Activated CD8-positive, alpha-beta memory T cell treated with anti-CD3 and anti-CD28 coated beads, Interleukin-2, amount 50 U/mL, for 4 hours (primary cell): ENCODE measurements at places on chromosomes 2 and 18.

DNA sequence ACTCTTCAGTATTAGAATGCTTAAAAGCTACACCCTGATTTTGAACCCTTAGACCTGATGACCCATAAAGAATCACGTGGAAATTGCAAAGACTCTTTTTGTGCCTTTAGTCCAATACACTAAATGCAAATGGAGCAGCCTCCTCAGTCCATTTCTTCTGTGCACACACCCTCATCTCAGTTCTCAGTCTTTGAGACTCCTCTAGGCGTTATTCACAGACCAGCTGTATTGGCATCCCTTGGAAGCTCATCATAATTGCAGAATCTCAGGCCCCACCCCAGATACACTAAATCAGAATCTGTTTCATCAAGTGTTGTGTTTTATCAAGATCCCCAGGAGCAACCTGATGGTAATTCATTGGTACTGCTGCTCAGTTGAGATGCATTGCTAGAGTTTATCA lies 335.0 kb upstream of the ATP5MC3 start:
- DNase-seq = no peak

DNA sequence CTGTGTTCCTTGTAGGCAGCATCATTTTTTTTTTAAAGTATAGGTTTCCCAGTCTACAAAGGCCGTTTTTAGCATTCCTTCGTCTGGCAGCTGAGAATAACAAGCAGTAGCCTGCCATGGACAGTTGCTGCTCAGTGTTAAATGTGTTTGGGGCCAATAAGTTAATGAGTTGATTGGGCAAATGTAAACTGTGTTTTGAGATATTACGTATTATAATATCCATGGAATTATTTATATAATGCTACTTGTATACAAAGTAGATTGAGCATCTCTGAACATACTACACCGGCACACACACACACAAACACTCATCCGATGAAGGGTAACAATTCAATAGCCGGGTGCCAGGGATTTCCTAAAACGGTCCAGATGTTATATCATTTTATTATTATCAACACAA lies 97.2 kb downstream of the IRS1 start:
- DNase-seq = no peak

GRCh38 chr2:172931918-172932520 lies 143.6 kb upstream of the MAP3K20 start:
- peak; percentile 63 for DNase-seq

DNA sequence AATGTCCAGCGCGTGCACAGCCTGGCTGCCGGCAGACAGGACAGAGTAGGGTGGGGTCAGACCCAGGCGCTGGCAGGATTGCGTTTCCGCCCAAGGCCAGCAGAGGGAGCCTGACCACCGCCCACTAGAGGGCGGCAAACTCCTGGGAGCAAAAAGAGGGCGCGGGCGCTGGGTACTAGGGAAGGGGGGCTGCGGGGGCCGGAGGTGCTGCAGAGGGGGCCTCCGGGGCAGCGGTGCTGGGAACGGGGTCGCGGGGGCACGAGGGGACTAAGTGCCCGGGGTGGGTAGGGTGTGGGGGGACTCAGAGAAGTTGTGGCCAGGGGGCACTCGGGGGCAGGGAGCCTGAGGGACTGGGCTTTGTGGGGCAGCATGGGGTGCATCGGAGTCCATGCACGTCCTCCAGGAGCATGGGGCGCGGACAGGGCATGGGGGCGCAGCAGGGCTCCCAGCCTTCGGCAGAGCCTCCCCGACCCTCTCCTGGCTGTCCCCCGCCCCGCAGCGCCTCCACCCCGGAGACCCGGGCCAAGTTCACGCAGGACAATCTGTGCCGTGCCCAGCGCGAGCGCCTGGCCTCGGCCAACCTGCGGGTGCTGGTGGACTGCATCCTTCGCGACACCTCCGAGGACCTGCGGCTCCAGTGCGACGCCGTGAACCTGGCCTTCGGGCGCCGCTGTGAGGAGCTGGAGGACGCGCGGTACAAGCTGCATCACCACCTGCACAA lies 3.2 kb downstream of the TEKT4 start:
- peak; percentile 51 for DNase-seq

DNA sequence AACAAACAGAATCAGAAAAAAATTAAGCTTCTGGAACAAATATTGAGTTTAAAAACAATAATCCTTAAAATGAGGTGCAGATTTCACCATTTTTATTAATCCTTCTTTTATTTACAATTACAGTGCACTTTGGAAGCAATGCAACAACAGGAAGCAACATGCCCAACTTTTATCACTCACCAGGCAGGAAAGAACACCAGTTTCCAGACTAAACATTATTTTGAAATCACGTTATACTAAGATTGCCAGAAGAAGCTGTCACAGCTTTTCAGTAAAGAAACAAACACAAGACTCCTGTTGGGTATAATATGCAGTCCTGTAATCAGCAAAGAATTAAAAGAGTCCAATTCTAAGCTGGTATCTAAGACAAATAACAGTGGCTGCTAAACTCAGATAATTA lies 137.9 kb upstream of the ZC3H15 start:
- no peak for DNase-seq

GRCh38 chr2:85804583-85804982 lies 50.8 kb downstream of the ATOH8 start:
- DNase-seq = no peak

GRCh38 chr18:61199171-61199848 lies 133.9 kb upstream of the CDH20 start:
- no peak for DNase-seq

DNA sequence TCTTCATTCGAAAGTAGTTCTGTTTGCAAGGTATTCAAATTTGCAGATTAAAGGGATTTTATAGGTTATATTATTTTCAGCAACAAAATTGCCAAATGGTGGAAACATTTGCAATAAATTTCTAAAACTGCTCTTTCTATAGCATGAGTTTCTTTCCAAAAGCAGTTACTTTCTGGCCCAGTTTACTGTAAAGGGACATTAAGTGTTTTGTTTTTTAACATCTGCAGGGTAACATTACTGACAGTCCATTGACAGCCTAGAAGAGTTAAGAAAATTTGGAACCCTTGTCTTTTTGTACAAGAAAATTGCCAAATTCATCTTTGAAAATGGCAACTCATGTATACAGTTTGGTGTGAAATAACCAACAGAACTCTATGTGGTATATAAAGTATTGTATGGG lies 375.1 kb downstream of the SETBP1 start:
- no peak for DNase-seq

- DNase-seq = peak; percentile 41
Observed at GRCh38 chr2:121648206-121649148, 785 bp downstream of the CLASP1 start.

GRCh38 chr2:167980439-167980838 lies 267.0 kb downstream of the STK39 start:
- no peak for DNase-seq

- DNase-seq = no peak
Observed at GRCh38 chr2:154589514-154589913, 109.0 kb upstream of the KCNJ3 start.

GRCh38 chr2:38598991-38599295 lies 3.8 kb downstream of the HNRNPLL start:
- DNase-seq = no peak

DNA sequence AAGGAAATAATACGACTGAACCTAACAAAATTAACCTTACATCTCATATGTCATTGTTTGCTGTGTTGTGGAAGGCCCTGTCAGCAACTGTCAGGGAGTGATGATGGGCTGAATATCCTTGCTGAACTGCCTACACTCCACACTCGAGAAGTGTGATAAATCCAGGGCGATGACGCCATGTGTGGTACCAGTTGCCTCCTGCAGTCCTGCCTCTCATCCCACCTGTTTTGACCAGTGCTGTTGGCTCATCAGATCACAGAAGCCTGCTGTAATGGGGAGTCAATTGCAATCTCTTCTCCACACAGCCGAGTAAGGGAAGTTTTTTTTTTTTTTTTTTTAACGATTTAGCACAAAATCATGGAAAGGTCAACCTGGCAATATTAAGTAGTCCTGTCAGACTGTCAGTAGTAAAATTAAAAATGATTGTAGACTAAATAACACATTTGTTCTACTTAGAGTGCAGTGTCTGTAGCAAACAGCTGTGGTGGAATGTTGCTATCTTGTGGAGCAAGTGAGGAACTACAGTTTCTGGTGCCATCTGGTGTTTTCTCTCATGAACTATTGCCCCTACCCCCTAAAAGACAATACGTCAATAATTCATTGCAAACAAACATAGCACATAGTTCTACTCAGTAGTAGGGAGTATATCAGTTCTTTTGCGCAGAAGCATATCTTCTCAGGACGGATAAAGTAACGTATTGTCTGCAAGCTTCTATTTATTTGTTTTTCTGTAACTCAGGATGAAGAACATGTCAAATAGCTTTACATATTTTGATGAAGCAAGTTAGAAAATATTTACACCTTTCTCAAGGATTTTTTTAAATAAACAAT lies 347.6 kb downstream of the CTNNA2 start:
- no peak for DNase-seq

GRCh38 chr2:150978053-150978452 lies 283.6 kb downstream of the RBM43 start:
- DNase-seq = no peak

DNA sequence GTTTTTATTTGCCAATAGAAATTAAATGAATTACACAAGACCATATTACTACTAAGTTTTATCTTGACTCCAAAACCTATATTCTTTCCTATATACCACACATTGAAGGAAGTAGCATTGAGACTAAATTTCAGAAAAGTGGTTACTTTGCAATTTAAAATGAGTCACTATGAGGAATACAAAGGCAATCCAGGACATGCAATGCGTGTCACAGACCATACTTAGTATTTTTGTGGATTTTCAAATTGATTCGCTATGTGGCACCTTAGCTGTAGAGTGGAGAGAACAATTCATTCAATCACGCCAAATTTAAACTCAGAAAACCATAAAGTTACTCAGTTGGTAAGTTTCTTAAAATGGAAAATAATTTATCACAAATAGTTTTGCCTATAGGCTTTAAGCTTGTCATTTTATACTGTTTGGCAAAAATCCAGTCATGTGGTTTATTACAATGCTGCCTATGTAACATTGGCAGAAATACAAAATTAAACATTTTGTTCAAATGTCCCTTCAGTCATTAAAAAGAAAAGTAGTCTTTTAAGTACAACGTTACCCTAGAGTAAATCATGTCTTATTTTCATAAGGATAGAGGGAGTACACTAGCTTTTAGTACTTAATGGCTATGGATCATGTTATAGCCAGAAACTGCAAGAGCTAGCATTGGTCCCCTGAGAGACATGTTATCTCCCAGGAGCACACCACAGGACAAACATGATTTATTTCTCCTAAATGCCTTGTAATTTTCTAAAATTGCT lies 222.8 kb upstream of the CDH7 start:
- DNase-seq = no peak

GRCh38 chr2:164697688-164698461 lies 76.6 kb upstream of the GRB14 start:
- DNase-seq = no peak

DNA sequence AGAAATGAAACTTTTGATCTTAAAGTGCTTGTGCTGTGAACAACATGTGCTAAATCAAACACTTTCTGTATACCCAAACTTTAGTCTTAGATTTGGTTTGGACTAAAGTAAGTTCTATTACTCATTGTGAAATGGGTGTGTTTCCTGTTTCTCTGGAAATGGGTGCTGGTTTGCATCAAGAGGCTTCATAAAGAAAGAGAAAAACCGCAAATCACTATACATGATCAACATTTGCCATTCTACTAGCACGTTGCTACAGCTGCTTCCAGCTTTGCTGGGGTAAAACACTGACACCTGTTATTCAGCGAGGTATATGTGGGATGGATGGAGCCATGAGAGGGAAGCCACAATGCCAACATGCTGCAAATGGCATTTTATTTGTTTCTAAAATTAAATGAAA lies 547.0 kb upstream of the ACVR2A start:
- DNase-seq = no peak

DNA sequence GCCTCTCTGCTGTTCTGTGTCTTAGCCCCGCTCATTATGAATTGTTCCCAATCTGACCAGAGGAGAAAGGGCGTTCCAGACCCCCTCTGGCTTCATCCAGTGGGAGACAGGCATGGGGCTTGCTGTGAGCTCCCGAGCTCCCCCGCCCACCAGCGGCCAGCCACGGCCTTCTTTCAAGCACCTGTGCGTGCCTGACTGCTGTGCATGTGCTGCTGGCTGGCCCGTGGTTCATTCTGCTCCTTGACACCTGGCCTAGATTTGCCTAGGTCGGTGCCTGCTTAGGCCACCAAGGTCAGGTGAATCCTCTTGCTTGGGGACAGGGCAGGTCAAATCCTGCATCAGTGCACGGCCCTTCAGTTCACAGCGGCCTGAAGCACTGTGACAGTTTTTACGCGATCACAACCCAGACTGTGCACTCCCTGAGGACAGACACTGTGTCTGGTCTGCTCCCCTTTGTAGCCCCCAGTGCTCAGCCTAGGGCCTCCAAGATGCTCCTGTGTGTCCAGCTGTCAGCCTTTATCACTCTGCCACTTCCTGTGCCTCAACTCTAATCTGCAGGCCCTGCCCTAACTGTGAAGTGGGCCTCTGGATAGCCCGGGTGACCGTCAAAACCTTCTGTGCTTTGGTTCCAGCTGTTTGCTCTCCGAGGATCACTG lies 3.6 kb upstream of the LPIN1 start:
- no peak for DNase-seq

GRCh38 chr18:56661360-56662062 lies 10.4 kb downstream of the WDR7 start:
- no peak for DNase-seq

GRCh38 chr2:26312471-26312870 lies 33.5 kb upstream of the SELENOI start:
- DNase-seq = no peak

DNA sequence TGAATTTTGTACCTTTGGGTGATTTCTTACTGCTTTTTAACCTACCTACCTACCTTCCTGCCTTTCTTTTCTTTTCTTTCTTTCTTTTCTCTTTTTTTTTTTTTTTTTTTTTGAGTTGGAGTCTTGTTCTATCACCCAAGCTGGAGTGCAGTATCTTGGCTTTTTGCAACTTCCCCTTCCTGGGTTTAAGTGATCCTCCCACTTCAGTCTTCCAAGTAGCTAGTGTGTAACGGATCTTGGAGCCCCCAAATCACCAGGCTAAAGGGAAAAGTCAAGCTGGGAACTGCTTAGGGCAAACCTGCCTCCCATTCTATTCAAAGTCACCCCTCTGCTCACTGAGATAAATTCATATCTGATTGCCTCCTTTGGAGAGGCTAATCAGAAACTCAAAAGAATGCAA lies 61.3 kb downstream of the DDX18 start:
- no peak for DNase-seq

DNA sequence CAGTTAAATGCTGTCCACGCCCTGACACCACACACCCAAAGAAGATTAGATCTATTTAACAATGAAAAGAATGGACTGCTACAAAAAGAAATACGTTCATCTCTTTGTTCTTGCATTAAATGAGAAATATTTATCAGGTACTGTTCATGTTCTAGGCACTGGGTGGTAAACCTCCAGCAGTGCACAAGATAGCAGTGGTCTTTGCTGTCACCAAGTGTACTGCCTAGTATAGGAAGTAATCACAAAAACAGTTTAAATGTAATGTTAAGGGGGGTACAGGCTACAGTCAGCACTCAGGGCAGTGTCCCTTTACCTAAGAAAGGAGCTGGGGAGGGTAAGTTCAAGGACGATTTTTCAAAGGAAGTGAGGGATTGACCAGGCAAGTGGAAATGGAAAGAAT lies 443.6 kb downstream of the PARD3B start:
- no peak for DNase-seq

- DNase-seq = no peak
Observed at GRCh38 chr2:76579911-76580310, 869.2 kb upstream of the GCFC2 start.
